Spleen (tissue), 13 donors: ENCODE measurements at places on chromosomes 4 and X. TPM values are rescaled to one million over a fixed set of nuclear protein-coding genes. Genes with fewer than 3 reads are reported as not detected.

Gene CXCL6
- 17.8 TPM for polyA plus RNA-seq

Gene PALLD
- polyA plus RNA-seq, result 35.8 TPM

Gene GAB3
- polyA plus RNA-seq, result 7.4 TPM

Gene PABPC5
- 0.41 TPM for polyA plus RNA-seq

Gene NWD2
- not detected for polyA plus RNA-seq

Gene STS
- 1.6 TPM for polyA plus RNA-seq

- DNase-seq, result no peak
Observed at GRCh38 chrX:41596596-41596995, 92.2 kb upstream of the GPR34 start.

GRCh38 chrX:125210146-125210545 lies 109.5 kb upstream of the TEX13C start:
- DNase-seq, result no peak

DNA sequence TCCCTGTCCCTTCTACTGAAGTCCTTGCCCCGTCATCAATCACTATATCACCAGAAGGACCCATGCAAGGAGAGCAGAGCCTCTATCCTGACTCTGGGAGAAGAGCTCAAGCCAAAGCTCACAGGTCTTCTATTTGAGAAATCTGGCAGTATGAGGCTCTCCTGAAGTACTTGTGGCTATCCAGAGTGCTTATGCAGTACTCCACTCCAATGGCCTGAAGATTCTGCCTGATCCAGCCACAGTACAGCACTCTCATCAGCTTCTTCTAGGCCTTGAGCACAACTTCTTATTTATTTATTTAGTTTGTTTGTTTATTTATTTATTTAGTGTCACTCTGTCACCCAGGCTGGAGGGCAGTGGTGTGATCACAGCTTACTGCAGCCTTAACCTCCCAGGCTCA lies 13.0 kb downstream of the USP26 start:
- no peak for DNase-seq

- peak; percentile 35 for DNase-seq
Observed at GRCh38 chr4:64341711-64342110, 67.5 kb downstream of the TECRL start.
